Glomerular endothelial cell (primary cell): ENCODE measurements at places on chromosomes 3 and 15.

DNA sequence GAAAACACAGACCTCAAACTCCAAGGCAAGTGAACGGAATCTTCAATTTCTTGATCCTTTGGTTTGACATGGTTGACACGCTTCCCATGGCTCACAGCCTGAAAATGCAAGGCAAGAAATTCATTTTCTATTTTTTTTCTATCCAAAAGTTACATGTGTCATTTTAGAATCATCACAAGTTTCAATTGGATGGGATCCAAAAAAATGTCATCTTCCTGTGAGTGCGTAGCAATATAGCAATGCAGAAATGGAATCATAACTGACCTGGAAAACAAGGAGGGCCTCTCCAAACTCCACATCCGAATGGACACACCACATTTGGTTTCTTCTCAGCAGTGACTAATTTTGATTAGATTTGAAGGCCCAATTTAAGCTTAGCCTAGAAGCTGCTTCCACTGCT lies 175.8 kb upstream of the ATP11B start:
- DNase-seq = no peak

DNA sequence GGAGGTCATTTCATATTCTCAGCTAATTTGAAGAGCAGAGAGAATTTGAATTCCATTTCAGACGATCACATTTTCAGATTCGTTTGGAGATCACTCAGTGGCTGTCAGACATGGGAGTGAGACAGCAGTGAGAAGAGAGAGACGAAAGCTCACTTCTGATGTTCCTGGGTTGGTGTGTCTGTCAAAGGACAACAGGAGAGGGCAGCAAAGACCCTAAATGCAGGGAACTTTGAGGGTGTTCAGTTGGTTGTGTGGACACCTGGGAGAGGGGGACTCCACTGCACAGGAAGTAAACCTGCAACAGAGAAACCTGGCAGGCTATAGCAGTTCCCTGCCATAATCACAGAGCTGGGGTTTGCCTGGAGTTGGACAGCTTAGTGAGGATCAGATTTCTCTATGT lies 675.1 kb downstream of the SQOR start:
- DNase-seq = no peak

DNA sequence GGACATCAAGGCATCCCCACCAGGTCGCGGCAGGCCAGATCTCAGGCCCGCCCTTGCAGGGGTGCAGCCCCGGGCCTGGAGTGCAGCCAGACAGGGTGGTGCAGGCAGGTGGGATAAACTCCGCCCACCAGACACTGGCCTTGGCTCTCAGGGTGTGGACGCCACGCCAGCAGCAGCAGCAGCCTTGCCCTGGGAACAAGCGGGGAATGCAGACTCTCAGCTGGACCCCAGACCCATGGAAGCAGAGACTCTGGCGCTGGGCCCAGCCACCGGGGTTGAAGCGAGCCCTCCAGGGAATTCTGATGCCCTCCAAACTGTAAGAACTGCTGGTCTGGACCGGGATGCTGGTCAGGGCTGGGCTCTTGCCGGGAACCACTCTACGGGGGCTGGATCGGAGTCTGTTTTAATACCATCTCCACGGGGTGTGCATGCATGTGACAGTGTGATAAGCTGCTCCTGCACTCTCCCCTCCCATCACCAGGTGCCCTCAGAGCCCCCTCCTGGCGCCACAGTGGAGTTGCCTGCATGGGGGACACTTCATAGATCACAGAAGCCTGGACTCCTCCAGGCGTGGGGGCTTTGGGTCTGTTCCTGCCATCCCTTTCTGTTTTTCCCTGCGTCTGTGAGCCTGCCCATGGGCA lies 142.7 kb downstream of the NSMCE3 start:
- DNase-seq = no peak

GRCh38 chr3:17232442-17232841 lies 347.7 kb downstream of the PLCL2 start:
- no peak for DNase-seq

GRCh38 chr3:130709671-130710070 lies 37.0 kb downstream of the PIK3R4 start:
- DNase-seq = no peak

DNA sequence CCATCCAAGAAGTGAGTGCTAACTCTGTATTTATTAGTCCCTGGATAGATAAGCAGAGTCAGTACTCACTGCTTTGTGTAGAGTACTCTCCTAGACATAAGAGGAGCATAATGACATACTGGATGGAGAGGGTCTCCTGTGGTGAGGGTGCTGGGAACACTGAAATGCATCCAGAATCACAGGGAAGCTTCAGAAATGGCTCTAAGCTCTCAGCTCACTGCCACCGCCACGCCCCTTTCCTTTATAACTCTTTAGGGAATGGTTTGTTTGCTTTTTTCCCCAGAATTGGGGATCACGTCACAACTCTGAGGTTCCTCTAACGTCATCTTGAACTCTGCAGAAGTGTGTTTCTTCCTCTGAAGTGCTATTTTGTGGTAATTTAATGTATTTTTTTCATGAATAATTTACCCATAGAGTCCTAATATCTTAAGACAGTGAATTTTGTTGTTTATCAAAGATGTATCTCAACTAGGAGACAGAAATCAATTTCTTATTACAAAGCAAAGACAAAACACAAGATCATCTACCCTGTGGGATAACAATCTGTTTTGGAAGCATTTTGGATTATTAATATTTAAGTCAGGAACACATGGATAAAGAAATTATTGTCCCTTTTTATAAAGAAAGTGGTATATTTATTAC lies 154.6 kb downstream of the PTPRG start:
- no peak for DNase-seq

DNA sequence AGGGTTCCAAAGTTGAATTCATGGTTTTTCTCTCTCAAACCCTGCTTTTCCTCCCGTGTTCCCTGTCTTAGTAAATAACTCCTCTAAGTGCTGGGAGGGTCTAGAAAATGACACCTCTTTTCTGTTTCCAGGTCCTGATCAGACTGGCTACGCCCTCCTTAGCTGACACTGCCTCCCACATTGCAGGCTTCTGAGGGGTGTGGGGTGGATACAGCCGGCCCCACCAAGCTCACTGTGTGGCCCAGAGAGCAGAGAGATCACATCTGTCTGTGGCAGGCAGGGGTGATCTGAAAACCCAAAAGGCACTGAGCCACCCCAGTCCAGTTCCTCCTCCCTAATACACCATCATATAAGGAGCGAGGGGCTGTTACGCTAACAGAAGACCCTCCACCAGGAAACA lies 62.7 kb downstream of the BDH1 start:
- no peak for DNase-seq

DNA sequence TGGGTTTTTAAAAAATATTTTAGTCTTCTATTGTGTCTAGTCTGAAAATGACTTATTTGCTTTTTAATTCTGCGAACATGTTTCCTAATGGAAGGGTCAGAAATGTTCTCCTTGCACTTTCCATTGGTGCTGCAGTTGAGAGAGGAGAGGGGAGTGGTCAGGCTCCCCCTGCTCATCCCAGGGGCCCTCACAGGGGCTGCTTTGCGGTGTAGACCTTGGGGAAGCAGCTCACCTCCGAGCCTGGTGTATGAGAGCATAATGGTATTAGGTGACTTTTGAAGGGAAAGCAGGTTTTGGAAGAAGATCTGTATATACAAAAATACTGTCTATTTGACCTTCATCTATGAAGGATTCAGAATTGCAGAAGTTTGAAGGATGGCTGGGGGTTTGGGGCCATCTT lies 28.3 kb downstream of the APBA2 start:
- DNase-seq = no peak

DNA sequence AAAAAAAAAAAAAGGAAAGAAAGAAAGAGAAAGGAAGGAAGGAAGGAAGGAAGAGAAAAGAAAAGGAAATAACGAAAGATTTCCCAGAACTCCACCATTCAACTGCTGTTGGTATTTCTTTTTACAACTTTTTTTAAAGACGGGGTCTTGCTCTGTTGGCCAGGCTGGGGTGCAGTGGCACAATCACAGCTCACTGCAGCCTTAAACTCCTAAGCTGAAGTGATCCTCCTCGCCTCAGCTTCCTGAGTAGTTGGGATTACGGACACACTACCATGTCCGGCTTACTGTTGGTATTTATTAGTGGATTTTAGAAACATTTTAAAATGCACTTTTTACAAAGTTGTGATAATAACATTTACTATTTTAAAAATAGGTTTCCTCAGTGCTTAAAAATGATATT lies 15.0 kb upstream of the USP3 start:
- no peak for DNase-seq

- peak; percentile 51 for DNase-seq
These were observed 432.1 kb upstream of the MDFIC2 start for GRCh38 chr3:70744536-70744935.

DNA sequence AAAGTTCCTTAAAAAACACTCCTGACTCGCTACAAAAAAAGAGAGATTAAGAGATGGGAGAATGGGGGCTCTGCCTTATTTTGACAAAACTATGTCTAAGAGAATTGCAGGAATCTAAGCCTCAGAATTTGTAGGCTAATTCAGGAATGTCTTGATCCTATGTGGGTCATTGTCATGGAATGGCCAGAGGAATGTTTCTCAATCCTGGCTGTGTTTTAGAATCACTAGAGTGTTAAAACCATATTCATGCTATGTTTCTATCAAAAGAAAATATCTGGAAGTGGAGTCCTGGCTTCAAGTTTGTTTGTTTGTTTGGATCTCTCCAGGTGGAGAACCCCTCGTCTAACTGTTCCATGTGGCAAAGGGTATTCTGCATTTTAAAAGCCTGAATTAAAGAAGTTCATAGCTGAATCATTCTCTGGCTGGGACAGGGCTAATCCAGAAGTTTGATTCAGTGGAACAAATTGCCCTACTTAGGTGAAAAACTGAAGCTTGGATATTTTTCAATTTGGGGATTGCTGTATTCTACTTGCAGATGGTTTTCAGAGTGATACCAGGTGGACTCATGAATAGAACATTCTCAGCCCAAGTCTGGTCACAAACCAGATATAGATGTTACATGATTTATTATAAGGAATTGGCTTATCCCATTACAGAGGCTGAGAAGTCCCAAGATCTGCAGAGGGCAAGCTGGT lies 28.2 kb downstream of the GJD2 start:
- DNase-seq = no peak

DNA sequence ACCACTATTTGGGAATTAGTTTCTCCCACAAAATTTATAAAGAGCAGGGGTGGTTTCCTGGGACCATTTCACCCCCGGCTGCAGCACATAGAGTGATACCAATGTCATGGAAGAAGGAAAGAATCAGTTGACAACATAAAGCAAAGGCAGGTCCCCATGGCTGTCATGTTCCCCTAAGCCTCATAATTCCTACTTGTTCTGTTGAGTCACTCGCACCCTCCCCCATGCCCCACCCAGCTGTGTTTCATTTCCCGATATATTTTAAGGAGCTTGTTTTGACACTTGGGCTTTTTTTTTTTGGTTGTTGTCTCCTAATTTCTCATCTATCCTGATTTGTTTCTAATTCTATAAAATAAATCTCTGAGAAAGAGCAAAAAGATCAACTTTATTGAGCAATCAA lies 24.9 kb downstream of the ERC2 start:
- DNase-seq = no peak

- no peak for DNase-seq
These were observed 140.9 kb downstream of the FOXP1 start for GRCh38 chr3:71442652-71443042.

DNA sequence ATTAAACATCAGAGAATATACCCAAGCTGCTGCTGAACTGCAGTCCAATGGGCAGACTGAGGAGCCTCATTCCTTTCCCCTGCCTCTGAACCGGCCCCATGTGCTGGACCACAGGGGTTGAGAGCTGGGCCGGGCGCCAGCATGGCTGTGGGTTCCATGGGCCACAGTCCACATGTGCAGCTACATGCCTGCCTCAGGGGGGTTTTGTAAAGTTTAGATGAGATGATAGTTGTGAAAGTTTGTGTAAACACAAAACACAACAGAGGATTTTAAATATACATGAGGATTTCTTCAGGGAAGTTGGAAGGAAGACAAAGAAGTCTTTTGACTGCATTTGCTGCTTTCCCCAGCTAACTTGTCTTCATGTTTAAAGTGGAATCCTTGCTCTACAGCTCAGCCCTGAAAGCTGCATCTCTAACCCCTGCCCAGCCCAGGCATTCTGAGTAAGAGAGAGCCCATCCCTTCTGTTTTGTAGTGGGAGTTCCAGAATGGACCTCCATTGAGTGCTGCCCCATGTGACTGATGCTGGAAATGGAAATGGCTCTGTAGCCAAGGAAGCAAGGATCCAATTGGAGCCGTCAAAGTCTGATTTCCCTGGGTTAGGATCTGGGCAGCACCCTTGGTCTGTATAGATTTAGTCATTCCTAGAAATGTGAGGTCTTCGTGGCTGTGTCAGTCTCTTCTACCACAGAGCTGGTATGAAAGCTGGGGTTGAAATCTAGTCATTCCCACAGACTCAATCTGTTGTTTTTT lies 17.5 kb downstream of the SLC12A8 start:
- no peak for DNase-seq

DNA sequence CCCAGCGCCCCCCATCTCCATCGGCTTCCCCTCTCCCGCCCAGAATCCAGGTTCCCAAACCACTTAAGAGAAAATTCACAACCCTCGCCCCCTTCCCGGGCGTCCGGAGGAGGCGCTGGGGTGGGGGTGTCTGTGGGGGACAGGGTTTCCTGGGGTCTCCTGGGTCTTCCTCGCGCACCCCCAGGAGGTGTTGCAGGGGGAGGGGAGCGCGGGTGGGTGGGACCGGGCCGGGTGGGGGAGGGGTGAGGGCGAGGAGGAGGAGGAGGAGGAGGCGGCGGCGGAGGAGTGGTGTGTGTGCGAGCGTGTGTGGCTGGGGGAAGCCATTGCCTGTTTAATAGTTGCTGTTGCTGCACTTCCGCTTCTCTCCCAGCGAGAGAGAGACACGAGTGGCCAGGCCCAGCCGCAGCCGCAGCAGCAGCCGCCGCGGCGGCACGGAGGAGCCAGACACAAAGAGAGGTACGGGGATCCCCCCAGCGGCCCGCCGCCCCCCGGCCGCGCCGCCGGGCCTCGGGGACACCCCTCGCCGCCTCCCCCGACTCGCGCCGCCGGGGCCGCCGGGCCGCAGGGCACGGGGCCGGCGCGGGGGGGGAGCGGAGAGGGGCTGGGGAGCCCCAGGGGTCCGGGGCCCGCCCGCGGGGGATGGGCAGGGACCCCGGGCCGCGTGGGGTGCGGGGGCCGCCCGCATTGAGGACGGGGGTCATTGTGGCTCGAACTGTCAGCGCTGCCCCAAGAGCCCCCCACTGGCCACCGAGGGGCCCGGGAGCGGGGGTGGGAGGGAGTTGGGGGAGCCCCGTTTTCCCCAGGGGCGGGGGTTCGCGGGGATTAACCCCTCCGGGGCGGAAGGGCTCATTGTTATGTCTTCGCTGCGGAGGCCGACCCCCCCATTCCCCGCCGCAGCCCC lies at the start of gene UBE2E1:
TSS of gene UBE2E1 (plus strand) at position 323 of the 901 bp plus-strand sequence. CDS start 1,315 bp downstream, outside the sequence.
- no peak for DNase-seq

DNA sequence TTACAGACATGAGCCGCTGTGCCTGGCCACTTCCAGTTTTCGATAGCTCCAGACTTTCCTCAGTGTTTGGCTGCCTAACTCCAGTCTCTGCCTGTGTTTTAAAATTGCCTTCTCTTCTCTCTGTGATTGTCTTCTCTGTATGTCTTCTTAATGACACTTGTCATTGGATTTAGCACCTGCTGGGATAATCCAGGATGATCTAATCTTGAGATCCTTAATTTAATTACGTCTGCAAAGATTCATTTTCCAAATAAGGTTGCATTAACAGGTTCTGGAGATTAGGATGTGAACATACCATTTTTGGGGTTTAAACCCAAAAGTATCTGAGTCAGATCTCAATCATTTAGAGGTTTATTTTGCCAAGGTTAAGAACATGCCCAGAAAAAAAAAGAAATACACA lies 222.2 kb upstream of the PDZRN3 start:
- no peak for DNase-seq
